ENCODE measurements at places on chromosomes 3 and 15.
A peak's percentile ranks its signal among the peaks of the same experiment; 100 is the strongest.

DNA sequence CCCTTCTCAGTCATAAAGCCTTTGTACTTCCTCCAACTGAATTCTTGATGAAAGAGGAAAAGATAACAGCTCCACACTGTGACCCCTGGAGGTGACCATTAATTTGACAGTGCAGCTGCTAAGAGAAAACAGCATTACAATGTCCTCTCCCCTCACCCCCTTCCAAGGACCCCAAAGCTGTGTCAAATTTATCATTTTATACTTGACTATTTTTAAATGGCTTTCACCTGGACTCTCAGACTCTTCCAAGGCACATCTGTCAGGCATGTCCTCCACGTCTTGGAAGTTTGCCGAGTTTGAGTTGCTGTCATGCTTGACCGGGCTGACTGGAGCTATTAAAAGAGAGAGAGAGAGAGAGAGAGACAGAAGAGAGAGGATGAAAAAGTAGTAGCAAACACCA, 236.5 kb downstream of the WDR72 start:
- DNase-seq = no peak

DNA sequence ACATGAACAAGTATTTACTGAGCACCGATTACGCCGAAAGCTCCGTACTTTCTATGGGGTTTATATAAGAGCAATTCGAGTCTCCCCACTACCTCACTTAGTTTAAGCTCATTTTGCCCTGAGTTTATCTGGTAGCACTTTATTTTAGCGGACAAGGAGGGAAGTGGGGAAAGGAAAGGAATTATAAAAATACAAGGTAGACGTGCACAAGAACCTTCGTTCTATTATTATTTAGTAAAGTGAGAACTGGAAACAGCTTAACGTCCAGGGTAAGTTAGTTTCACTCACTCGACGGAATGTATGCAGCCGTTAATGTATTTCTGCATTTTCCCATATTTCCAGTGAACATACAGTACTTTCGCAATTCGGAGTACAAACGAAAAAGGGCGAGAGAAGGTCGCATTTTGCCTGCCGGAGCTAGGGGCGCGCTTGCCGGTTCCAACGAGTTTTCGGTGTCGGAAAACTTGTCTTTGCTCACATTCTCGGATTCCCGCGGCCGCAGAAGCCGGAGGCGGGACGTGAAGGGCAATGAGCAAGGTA, 1.2 kb upstream of the STT3B start:
- DNase-seq = no peak

GRCh38 chr3:133996251-133996661, 33.5 kb downstream of the SLCO2A1 start:
- DNase-seq = no peak

DNA sequence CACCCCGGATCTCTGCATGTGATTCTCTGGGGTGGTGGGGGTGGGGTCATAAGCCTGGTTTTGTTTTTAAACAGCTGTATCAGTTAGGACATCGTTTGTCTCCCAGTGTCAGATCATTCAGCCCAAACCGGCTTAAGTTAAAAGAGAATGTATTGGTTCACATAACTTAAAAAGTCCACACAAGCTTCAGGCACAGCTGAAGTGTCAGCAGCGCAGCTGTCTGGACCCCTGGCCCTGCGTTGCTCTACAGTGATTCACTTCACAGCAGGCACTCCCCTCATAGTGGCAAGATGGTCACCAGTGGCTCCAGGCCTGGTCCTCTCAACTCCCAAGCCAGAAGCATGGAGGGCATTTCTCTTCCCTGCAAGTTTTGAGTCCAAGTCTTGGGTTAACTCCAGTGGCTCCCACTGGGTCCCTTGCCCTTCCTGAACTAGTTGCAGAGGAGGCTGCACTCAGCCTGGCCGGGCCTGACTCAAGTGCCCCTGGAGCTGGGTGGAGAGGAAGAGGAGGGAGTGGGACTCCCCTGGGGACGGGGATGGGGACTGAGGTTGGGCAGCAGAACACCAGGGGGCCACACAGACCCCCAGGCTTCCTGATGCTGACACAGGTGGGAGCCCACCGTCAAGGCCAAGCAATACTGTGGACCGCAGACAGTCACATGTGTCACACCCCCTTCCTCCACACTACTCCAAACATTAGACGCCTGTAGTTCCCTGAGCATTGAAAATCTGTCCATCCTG, 28.9 kb upstream of the GP9 start:
- no peak for DNase-seq

DNA sequence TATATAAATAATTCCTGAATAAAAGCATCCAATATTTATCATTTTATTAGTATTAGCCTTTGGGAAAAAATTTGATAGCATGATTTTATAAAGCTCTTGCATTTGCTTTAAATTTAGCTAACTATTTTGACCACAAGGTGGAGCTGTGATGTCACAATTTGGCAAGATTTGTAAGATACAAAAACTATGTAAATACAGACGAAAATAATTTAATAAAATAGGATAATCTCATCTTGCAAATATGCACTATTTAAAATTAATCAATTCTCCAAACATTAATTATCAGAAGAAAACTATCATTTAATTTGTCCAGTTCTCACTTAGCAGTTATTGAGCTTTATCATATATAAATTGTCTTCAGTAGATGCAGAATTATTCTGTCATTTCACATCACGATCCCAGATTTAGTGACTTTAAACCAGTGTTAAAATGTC, 95.4 kb downstream of the PLOD2 start:
- peak; percentile 9 for DNase-seq

GRCh38 chr3:116569611-116570010, 124.3 kb upstream of the LSAMP start:
- no peak for DNase-seq

DNA sequence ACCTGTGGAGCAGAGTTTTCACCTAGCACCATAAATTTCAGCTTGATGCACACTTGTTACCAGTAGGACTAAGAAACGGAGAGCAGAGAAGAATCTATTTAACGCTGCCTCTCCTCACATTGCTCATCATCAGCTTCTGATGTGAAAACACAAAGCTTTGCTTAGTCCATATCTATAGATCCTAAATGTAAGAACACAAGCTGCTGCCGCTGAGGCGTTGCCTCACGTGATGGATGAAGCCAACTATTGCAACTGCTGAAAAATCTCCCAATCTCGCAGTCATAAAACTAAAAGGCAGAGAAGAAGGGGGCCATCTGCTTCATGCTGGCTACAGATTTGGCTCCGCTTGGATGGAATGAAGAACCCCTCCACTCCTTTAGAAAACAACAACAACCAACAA, 42.7 kb downstream of the CADPS start:
- DNase-seq = no peak

DNA sequence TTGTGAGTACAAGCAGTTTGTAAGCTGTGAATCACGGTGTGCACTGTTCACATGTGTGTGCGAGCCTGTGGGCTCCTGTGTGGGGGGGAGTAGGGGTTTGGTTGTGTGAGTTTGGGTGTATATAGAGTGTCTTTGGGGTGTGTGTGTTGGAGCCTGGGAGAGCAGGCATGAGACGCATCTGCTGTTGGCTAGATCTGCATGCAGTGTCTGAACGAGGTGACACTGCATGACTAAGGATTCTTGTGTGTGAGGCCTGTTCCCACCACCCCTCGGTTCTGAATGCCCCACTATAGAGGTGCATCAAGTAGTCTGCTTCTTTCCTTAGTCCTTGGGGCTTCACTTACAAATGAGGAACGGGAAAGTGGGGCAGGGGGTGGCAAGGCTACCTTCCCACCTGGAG, 68.4 kb downstream of the MAGEF1 start:
- no peak for DNase-seq

DNA sequence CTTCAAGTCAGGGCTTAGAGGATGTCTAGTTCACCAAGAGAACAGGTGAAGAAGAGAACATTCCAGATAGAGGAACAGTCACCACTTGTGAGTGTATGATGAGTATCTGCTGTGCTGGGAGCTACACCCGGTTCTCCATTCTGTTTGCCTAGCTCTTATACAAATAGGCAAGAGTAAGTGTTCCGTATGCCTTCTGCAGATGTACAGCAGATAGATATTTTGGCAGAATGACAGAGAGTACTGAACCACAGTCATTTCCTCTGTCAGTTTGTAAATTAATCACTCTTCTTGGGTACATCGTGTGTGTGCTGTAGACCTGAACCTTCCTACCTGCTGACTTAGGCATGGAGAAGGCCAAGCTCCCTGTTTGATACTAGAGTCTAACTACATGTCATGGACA, 108.3 kb upstream of the CTDSPL start:
- no peak for DNase-seq

DNA sequence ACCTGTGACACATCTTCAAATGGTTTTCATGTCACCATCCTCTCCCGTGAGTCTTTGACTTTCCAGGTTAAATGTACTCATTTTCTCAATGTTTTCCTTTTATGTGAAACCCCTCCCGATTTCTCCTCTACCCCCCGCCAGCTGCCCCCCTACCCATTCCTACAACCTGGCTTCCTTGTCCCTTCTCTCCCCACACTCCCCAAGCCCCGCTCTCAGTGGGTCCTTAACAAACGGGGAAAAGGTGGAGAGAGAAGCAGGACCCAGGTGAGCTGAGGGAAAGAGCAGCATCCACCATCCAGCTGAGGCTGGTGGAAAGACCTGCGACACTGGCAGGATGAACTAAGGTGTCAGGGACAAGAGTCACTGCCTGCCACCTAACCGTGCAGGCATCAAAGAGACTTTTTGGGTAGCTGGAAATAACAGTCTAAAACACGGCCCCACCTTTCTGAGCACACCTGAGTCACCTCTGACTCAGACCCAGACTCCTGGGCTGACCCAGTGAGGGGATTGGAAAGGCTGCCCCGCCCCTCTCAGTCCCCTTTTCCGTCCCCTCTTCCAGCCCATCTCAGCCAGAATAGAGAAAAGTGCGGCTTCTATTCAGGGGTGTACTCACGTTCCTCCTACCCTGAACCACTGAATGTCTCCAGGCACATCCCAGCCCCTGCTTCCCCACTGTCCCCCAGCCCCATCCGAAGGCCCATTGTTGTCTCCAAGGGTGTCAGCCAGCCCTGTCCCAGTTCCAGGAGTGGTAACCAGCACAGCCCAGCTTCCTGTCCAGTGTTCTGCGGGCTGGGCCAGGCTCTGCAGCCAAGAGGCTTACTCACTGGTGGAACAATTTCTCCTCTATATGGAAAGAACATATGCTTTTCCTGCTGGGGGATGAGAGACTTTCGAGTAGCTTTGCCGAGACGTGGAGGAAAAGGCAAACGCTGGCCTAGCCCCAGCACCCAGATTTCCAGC, 20.4 kb downstream of the ISG20 start:
- DNase-seq = no peak

GRCh38 chr3:37709946-37710640, 151.6 kb upstream of the CTDSPL start:
- DNase-seq = no peak

All from BJ (cell line).